ENCODE measurements at places on chromosomes 6 and 20. TPM values are rescaled to one million over a fixed set of nuclear protein-coding genes. Genes with fewer than 3 reads are reported as not detected.

DNA sequence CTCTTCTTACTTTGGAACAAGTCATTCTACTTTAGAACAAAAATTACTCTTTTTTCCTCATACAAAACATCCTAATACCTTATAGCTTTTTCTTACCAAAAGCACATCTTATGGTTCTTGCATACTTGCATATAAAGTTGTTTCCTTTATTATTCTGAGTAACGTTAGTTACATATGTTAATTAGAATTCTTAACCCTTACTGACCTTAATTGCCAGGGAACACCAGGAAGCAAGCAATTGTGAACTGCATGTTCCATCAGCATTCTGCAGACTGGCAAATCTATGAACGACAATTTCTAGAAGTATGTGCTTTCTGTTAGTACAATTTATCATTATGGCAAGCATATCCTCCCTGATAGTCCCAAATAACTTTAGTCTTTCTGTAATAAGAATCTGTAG, 831.0 kb downstream of the C6orf118 start:
- no peaks in the 10 kb centered on the region for H3K4me1 ChIP-seq
- DNase-seq = no peak
- no peak overlapping the region for H3K4me3 ChIP-seq
- no peaks in the 10 kb centered on the region for H3K27me3 ChIP-seq

POLH gene
- total RNA-seq = 5.5 TPM

GRCh38 chr20:51531141-51531710, 11.3 kb downstream of the NFATC2 start:
- no peak overlapping the region for H3K4me3 ChIP-seq
- H3K27ac ChIP-seq = no peak overlapping the region
- H3K36me3 ChIP-seq = no peaks in the 10 kb centered on the region
- H3K4me1 ChIP-seq = peaks cover 17% of the 10 kb centered on the region
- H3K27me3 ChIP-seq = no peaks in the 10 kb centered on the region

TNFRSF6B gene
- 2.3 TPM for total RNA-seq

SPATA25 gene
- 2.6 TPM for total RNA-seq

GRCh38 chr6:109872968-109873545, 105.1 kb upstream of the GPR6 start:
- no peak for DNase-seq
- H3K36me3 ChIP-seq = no peaks in the 10 kb centered on the region
- no peaks in the 10 kb centered on the region for H3K27me3 ChIP-seq

CGA gene
- total RNA-seq = not detected

DNA sequence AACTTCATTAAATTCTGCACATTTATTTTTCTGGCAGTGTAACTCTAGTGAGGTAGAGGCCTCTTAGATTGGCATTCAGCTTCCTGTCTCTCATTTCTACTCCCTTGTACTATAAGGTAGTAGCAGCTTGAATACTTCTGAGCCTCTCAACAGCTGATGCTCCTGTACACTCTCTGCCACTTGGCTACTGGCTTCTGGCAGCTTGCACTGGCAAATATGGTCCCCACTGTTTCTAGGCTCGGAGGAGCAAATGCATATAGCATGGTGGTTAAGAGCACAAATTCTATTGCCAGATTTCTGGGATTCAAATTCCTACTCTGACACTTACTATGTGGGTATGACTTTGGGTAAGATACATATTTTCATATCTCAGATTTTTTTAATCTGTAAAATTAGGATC, 292.8 kb upstream of the ADGRB3 start:
- H3K27ac ChIP-seq = no peak overlapping the region
- DNase-seq = no peak
- no peak overlapping the region for H3K4me3 ChIP-seq

- H3K4me1 ChIP-seq = peaks cover 12% of the 10 kb centered on the region
- DNase-seq = no peak
- H3K36me3 ChIP-seq = no peaks in the 10 kb centered on the region
- no peaks in the 10 kb centered on the region for H3K27me3 ChIP-seq
Measured at GRCh38 chr6:3460253-3460652, 3.4 kb upstream of the SLC22A23 start.

GRCh38 chr6:42083530-42083929, 33.2 kb downstream of the TAF8 start:
- peak overlapping the region; percentile 41 for H3K27ac ChIP-seq
- H3K4me3 ChIP-seq = no peak overlapping the region
- no peaks in the 10 kb centered on the region for H3K27me3 ChIP-seq
- DNase-seq = peak; percentile 58
- H3K4me1 ChIP-seq = peaks cover 42% of the 10 kb centered on the region

GRCh38 chr20:18728165-18728869, 85.3 kb upstream of the SCP2D1 start:
- no peak for DNase-seq
- no peaks in the 10 kb centered on the region for H3K27me3 ChIP-seq
- H3K4me1 ChIP-seq = no peaks in the 10 kb centered on the region
- no peak overlapping the region for H3K27ac ChIP-seq
- H3K4me3 ChIP-seq = no peak overlapping the region
- H3K36me3 ChIP-seq = no peaks in the 10 kb centered on the region

DNA sequence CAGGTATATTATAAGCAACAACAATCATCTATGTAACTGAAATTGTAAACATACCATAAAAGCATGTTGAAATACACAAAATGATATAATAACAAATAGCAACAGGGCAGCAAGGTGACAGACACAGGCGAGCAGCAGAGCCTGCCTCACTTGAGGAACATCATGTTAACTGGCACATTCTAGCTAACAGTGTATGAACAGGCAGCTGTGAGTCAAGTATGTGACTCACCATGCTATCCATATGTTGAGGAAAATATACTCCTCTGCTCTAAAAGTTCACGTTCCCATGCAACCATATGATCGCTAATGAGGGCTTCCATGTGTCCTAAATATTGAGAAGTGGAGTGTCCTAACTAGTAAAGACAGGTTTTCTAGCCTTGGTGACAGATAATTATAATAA, 18.4 kb downstream of the SERAC1 start:
- DNase-seq = no peak
- no peak overlapping the region for H3K4me3 ChIP-seq
- no peaks in the 10 kb centered on the region for H3K4me1 ChIP-seq
- no peak overlapping the region for H3K27ac ChIP-seq
- no peaks in the 10 kb centered on the region for H3K36me3 ChIP-seq

GRCh38 chr6:7235712-7236305, 77.2 kb downstream of the SSR1 start:
- no peaks in the 10 kb centered on the region for H3K27me3 ChIP-seq
- H3K36me3 ChIP-seq = peaks cover 6% of the 10 kb centered on the region
- H3K4me3 ChIP-seq = no peak overlapping the region
- no peak for DNase-seq
- no peak overlapping the region for H3K27ac ChIP-seq

PPARD gene
- total RNA-seq = 11.7 TPM

- peaks cover 37% of the 10 kb centered on the region for H3K4me1 ChIP-seq
- H3K27ac ChIP-seq = no peak overlapping the region
- H3K36me3 ChIP-seq = no peaks in the 10 kb centered on the region
- DNase-seq = no peak
Measured at GRCh38 chr6:28134716-28135115, 7.0 kb upstream of the ZKSCAN8 start.

- H3K4me1 ChIP-seq = peaks cover 10% of the 10 kb centered on the region
- H3K27ac ChIP-seq = no peak overlapping the region
- H3K36me3 ChIP-seq = no peaks in the 10 kb centered on the region
- DNase-seq = no peak
- H3K4me3 ChIP-seq = no peak overlapping the region
- no peaks in the 10 kb centered on the region for H3K27me3 ChIP-seq
Measured at GRCh38 chr6:12601881-12602280, 114.7 kb upstream of the PHACTR1 start.

GRCh38 chr20:60695226-60696000, 556.6 kb upstream of the CDH4 start:
- DNase-seq = no peak
- no peaks in the 10 kb centered on the region for H3K27me3 ChIP-seq
- H3K4me3 ChIP-seq = no peak overlapping the region
- no peaks in the 10 kb centered on the region for H3K36me3 ChIP-seq
- no peak overlapping the region for H3K27ac ChIP-seq

DNA sequence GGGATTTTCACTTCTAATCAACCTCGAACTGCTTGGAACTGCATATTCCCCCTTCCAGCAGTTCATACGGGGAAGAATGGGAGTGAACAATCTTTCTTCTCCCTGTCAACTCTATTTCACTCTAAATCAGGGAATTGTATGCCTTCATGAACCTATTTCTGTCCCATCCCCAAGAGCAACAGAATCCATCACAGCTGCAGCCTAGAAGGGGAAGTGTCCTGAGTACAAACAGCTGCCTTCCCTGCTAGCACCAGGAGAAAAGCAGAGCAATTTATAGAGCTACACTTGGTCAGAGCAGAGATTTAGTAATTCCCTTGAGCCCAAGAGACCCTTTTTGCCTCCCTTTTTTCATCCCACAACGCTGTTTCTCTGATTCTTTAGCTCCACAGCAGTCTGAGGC, 208.4 kb downstream of the ADGRG6 start:
- no peaks in the 10 kb centered on the region for H3K4me1 ChIP-seq
- no peak for DNase-seq
- H3K27ac ChIP-seq = no peak overlapping the region
- no peak overlapping the region for H3K4me3 ChIP-seq
- H3K36me3 ChIP-seq = no peaks in the 10 kb centered on the region
- no peaks in the 10 kb centered on the region for H3K27me3 ChIP-seq

- no peaks in the 10 kb centered on the region for H3K27me3 ChIP-seq
- no peaks in the 10 kb centered on the region for H3K4me1 ChIP-seq
- H3K36me3 ChIP-seq = no peaks in the 10 kb centered on the region
- no peak for DNase-seq
- H3K27ac ChIP-seq = no peak overlapping the region
Measured at GRCh38 chr6:4303638-4304037, 168.3 kb upstream of the ECI2 start.

SNPH gene
- 17.4 TPM for total RNA-seq

DNA sequence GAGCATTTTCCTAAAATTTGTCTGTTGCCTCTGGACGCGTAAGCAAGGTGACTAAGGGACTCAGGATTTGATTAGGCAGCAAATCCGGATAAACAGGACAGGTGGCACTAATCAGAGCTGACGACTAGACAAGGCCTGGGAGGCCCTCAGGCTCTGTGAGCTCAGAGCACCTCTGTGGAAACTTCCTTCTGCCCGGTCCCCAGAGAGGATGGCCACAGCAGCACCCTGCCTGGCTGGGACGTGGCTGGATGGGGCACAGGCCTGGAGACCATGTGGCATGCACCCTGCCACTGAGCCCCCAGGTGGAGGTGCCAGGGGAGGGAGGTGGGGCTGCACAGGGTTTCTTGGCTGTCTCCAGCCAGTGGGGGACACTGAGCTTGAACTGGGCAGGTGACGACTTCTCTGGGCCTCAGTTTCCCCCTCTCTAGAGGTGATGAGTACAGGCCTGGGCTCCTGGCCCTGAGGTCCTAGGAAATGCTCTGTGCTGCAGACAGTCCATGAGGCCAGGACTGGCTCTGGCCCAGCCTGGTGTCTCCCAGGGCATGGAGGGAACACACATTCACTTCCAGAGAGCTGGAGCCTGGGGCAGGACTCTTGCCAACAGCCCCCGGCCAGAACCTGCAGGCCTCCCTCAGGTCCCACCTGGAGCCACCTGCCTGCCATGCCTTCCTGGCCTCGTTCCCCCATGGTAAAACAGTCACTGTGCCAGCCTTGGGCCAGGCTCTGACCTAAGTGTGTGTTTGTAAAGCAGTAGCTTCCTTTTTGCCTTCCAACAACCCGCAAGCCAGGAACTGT, 39.6 kb upstream of the STX16 start:
- H3K4me1 ChIP-seq = peaks cover 9% of the 10 kb centered on the region
- H3K27ac ChIP-seq = no peak overlapping the region
- DNase-seq = peak; percentile 31

DNA sequence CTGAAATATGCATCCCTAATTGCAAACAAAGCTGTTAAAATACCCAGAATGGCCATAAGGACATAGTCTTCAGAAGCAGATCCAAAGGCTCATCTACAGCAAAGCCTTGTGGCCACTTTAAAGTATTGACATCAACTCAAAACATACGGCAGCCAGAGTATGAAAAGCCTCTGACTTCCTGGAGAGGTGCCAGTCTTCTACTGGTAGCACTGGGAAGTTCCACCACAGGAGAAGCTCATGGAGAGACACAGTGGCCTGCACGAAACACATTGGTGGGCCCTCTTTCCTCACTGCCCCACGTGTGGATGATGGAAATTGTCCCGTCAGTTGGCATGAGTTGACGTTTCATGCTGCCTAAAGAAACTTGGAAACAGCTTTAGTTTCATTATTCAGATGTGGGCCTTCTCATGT, 202.6 kb upstream of the HEY2 start:
- H3K27ac ChIP-seq = no peak overlapping the region
- no peaks in the 10 kb centered on the region for H3K27me3 ChIP-seq
- H3K4me3 ChIP-seq = no peak overlapping the region
- H3K36me3 ChIP-seq = no peaks in the 10 kb centered on the region
- no peaks in the 10 kb centered on the region for H3K4me1 ChIP-seq

DNA sequence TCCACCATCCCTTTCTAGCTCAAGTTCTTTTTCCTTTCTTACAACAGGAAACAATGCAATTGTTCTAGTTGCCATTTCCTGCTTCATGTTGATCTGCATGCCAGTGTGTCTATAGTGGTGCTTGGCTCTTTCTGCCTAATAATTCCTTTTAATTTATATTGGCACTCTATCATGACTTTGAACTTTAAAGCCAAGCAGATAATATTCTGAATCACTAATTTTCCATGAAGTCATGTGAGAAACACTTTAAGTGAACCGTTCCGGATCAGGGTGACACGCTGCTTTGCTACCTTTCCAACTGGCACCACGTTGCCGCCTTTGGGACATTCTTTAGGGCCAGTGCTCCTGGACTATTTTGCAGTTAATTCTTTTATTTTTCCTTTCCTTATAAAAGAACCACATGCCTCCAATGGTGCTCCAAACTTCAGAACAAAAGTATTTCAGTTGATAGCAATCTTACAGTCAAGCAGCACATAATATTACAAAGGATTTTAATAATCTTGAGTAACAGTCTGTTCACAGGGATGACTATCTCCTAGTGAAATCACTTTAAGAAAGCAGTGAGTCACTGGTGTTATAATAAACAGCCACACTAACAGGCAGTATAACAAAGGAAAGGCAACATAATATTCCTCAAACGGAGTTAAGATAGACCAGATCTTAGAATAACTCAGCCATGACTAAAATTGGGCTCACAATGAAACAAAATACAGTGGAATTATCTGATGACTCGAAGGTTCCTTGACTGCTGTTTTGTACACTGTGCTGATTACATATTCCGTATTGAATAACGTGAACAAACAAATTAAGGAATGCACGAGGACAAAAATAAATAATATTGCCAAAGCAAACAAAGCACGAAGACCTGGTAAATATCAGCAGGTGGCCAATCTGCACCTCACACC, 19.0 kb upstream of the BLOC1S5 start:
- no peaks in the 10 kb centered on the region for H3K27me3 ChIP-seq
- peaks cover 16% of the 10 kb centered on the region for H3K36me3 ChIP-seq
- H3K4me3 ChIP-seq = no peak overlapping the region
